ENCODE measurements at places on chromosomes 7 and 10. TPM values are rescaled to one million over a fixed set of nuclear protein-coding genes. Genes with fewer than 3 reads are reported as not detected.

GRCh38 chr10:67884313-67884841 is at the start of gene SIRT1:
Gene SIRT1, plus strand, starts transcription at chr10:67884656. Its CDS starts 66 bp downstream, at chr10:67884722.
- H3K36me3 ChIP-seq, result peaks cover 29% of the 10 kb centered on the region
- DNase-seq, result peak; percentile 98
- H3K4me3 ChIP-seq, result peak within 1 kb of the TSS; percentile 77
- peaks cover 36% of the 10 kb centered on the region for H3K4me1 ChIP-seq
- H3K27ac ChIP-seq, result peak within 1 kb of the TSS; percentile 90
- H3K27me3 ChIP-seq, result no peaks in the 10 kb centered on the region

DNA sequence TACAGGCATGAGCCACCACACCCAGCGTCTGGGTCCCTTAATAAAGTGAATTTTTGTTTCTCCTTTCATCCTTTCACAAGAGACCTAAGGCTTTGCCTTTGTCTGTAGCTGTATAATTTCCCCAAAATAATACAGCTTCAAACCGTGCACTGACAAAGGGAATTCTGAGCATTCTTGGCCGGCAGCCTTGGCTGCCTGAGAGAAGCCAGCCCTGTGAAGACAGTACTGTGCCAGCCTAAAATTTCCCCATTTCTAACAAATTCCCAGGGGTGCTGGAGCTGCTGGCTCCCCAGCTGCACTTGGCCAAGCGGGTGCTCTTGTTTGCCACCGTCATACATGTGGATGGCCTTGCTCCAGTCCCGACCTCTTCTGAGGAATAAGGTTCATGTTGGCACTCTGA is 106.2 kb downstream of the ZMYND11 start:
- no peak overlapping the region for H3K27ac ChIP-seq
- H3K4me1 ChIP-seq, result no peaks in the 10 kb centered on the region
- H3K27me3 ChIP-seq, result no peaks in the 10 kb centered on the region
- H3K4me3 ChIP-seq, result no peak overlapping the region

- peaks cover 44% of the 10 kb centered on the region for H3K27me3 ChIP-seq
- DNase-seq, result no peak
- peak overlapping the region; percentile 77 for H3K27ac ChIP-seq
Measured at GRCh38 chr10:102410429-102411073, 8.0 kb downstream of the PSD start.

DNA sequence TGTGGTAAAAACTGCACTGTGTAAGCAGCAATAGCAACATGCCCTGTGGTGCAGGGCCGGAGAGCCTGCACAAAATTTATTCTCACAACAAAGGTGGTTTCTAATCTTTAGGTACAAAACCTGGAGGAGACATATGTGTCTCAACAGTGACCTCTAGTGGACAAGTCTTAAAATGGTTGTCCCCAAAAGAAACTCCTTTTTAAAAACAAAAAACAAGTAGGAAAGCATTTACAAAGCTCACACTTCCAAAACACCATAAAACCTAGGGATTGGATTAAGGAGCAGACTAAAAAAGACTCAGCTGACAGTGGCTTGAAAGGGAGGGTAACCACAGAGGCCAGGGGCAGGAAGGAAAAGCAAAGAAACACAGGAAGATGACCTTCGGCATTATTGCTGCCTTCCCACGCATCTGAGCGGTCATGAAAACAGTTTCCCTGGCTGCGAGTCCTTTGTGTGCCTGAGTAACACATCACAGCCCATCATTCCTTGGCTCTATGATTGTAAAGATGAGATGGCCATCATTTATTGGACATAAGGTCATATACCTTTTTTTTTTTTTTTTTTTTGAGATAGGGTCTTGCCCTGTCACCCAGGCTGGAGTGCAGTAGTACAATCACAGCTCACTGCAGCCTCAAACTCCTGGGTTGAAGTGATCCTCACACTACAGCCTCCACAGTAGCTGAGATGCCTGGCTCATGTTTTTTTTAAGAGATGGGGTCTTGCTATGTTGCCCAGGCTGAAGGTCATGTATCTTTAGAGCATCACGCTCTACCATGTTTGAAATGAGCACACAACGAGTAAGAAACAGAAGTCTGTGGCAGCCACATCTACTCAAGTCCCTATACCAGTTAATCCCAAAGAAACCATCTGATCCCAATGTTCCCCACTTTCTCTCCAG is 39.5 kb downstream of the RSU1 start:
- H3K27ac ChIP-seq, result no peak overlapping the region
- no peaks in the 10 kb centered on the region for H3K27me3 ChIP-seq
- H3K36me3 ChIP-seq, result no peaks in the 10 kb centered on the region

DNA sequence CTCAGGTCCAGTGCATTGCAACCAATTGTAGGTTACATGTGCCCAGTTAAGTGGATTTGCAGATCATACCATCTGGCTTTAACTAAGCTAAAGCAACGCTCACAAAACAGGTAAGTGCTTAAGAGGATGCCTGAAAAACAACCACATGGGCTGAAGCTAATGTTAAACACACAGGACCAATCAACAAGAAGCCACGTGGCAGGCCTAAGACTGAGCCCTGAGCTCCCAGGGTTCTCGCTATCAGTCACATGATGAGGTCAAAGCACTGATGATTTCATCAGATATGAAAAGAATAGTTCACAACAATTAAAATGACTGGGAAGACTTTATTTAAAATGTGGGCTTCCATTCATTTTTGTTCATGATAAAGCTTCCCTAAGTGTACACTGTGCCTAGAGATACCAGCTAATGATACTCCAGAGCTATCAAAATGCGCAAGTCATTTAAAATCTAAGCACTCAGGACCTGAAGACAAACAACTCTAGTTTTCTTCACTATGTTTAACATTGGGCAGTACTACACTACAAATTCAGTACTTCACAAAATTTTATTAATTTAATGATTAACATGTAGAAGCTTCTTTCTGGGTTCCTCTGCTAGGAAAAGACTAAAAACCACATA is 90.6 kb downstream of the PIP4K2A start:
- H3K36me3 ChIP-seq, result no peaks in the 10 kb centered on the region
- DNase-seq, result no peak
- H3K4me3 ChIP-seq, result no peak overlapping the region
- H3K27me3 ChIP-seq, result no peaks in the 10 kb centered on the region
- H3K27ac ChIP-seq, result no peak overlapping the region

DNA sequence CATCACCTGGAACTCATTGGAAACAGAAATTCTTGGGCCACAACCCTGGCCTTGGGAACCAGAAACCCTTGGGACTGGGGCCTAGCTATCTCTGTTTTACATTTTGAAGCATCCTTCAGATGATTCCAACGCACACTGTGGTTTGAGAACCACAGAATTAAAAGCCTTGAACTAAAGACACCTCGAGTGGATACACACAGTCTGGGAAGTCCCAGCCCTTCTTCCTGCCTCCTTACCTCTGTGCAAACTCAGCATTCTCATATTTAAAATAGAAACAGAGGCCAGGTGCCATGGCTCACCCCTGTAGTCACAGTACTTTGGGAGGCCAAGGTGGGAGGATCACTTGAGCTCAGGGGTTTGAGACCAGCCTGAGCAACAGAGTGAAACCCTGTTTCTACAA is 12.9 kb downstream of the NPFFR1 start:
- no peaks in the 10 kb centered on the region for H3K4me1 ChIP-seq
- no peaks in the 10 kb centered on the region for H3K27me3 ChIP-seq
- no peak overlapping the region for H3K27ac ChIP-seq
- H3K36me3 ChIP-seq, result no peaks in the 10 kb centered on the region

DNA sequence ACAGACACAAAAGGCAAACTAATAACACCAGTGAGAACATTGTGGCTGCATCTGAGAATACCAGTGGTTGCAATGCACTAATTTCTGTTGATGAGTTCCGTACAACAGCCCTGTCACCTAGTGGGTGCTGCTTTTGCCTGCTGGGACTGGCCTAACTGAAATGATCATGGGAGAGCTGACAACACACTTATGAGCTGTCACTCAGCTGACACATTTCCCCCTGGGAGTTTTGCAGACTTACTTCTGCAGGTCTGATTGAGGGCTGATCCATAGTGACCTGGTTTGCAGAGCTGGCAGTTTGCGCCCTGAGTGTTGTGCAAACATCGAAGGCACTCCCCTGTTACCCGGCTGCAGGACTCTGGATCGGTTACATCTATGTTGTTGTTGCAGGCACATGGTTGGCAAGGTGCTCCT is 60.6 kb upstream of the LAMB1 start:
- no peak for DNase-seq
- no peaks in the 10 kb centered on the region for H3K27me3 ChIP-seq
- no peaks in the 10 kb centered on the region for H3K36me3 ChIP-seq
- H3K4me3 ChIP-seq, result no peak overlapping the region

- no peaks in the 10 kb centered on the region for H3K27me3 ChIP-seq
- H3K4me1 ChIP-seq, result peaks cover 20% of the 10 kb centered on the region
- H3K4me3 ChIP-seq, result peak overlapping the region; percentile 86
- peak overlapping the region; percentile 70 for H3K27ac ChIP-seq
Measured at GRCh38 chr10:14837003-14837756, 657 bp downstream of the CDNF start.

- no peak overlapping the region for H3K4me3 ChIP-seq
- no peaks in the 10 kb centered on the region for H3K4me1 ChIP-seq
- H3K36me3 ChIP-seq, result no peaks in the 10 kb centered on the region
- no peak overlapping the region for H3K27ac ChIP-seq
- peaks cover 11% of the 10 kb centered on the region for H3K27me3 ChIP-seq
Measured at GRCh38 chr10:30683496-30683895, 53.9 kb upstream of the LYZL2 start.

GRCh38 chr7:158240801-158241200 is 346.8 kb downstream of the PTPRN2 start:
- no peaks in the 10 kb centered on the region for H3K4me1 ChIP-seq
- no peak overlapping the region for H3K27ac ChIP-seq
- no peak overlapping the region for H3K4me3 ChIP-seq
- H3K27me3 ChIP-seq, result no peaks in the 10 kb centered on the region

- H3K36me3 ChIP-seq, result no peaks in the 10 kb centered on the region
- no peak for DNase-seq
- no peak overlapping the region for H3K27ac ChIP-seq
- no peaks in the 10 kb centered on the region for H3K4me1 ChIP-seq
Measured at GRCh38 chr10:78494179-78494578, 460.5 kb downstream of the RPS24 start.

- H3K27ac ChIP-seq, result no peak overlapping the region
- no peaks in the 10 kb centered on the region for H3K36me3 ChIP-seq
- peaks cover 6% of the 10 kb centered on the region for H3K4me1 ChIP-seq
Measured at GRCh38 chr7:157009170-157009777, 1.2 kb downstream of the MNX1 start.

DNA sequence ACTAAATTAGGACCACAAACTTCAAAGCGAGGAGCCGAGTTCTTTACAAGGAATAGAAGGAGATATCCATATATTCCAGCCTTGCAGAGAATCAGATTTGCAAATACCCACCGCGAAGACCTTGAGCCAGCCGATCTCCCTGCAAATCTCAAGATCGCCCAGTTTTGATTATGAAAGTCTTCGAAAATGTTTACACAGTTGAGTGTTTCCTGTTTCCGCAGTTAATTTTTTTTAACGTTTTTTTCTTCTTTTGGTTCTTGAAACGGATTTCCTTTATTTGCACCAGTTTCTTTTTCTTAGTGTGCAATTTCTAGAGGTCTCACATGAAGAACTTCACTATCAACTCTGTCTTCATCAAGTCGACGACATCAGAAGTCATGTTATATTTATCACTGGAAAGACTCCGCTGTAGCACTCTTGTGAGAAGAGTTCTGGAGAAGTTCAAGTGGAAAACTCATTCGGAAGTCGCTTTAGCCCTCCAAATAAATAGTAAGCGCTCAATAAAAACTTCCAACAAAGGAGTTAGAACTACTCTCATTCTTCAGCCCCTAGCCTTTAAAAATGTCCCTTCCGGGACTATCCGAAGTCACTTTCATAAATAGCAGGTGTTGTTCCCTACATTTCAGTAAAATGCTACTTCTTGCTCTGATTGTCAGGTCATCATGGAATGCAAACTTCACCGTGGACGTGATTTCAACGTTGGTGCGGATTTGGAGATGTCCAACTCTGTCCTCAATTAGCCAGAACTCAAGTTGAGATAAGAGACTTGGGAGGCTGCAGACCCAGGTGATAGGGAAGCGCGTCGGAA is 11.9 kb upstream of the SPAG6 start:
- H3K27ac ChIP-seq, result no peak overlapping the region
- H3K4me1 ChIP-seq, result peaks cover 25% of the 10 kb centered on the region
- no peak overlapping the region for H3K4me3 ChIP-seq
- no peak for DNase-seq
- H3K36me3 ChIP-seq, result no peaks in the 10 kb centered on the region
- H3K27me3 ChIP-seq, result peaks cover 30% of the 10 kb centered on the region

GRCh38 chr10:45463244-45464116 is 89.5 kb downstream of the ALOX5 start:
- no peak for DNase-seq
- no peak overlapping the region for H3K4me3 ChIP-seq
- H3K4me1 ChIP-seq, result peaks cover 24% of the 10 kb centered on the region
- H3K36me3 ChIP-seq, result peaks cover 19% of the 10 kb centered on the region
- H3K27ac ChIP-seq, result no peak overlapping the region

SLC39A12 gene
- 0.27 TPM for total RNA-seq

DNA sequence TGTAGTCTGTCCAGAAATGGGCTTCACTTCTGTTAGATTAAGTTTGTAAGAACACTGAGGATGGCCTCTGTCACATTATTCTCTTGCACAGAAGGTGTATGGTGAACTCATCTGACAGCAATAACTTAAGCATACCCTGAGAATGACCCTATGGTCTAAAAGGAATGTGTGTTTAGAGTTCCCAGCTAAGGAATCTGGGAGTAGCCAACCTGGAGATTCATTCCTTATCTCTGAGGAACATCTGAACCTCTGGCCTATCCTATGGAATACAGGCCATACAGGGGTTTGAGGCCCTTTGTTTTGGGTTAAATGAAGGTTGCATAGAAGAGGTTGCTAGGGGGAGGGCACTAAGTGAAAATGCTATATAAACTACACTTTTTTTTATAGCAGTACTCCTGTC is 41.4 kb downstream of the LAMB4 start:
- no peaks in the 10 kb centered on the region for H3K4me1 ChIP-seq
- no peaks in the 10 kb centered on the region for H3K36me3 ChIP-seq
- no peak for DNase-seq
- no peaks in the 10 kb centered on the region for H3K27me3 ChIP-seq

GRCh38 chr10:88851706-88852105 is at the start of gene ANKRD22:
Gene ANKRD22, minus strand, starts transcription at chr10:88851844. Its CDS starts 237 bp downstream, at chr10:88851607.
- DNase-seq, result peak; percentile 33
- H3K27me3 ChIP-seq, result no peaks in the 10 kb centered on the region
- no peak within 1 kb of the TSS for H3K4me3 ChIP-seq
- H3K4me1 ChIP-seq, result peaks cover 8% of the 10 kb centered on the region
- H3K36me3 ChIP-seq, result no peaks in the 10 kb centered on the region
- no peak within 1 kb of the TSS for H3K27ac ChIP-seq

DNA sequence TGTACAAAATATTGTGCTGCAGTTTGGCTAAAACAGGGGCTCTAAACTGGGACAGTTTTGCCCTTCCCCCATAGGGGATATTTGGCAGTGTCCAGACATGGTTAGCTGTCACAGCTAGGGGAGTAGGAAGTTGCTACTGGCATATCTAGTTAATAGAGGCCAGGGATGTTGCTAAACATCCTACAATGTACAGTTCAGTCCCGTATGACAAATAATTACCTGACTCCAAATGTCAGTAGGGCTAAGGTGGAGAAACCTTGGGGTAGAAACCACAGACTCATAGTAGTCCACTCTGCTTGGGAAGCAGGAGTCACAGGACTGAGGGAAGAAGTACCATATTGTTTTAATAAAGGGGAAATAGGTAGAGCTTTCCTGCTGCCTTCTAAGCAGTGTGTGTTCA is 39.8 kb downstream of the WBP1L start:
- no peak overlapping the region for H3K4me3 ChIP-seq
- no peaks in the 10 kb centered on the region for H3K27me3 ChIP-seq
- H3K4me1 ChIP-seq, result peaks cover 71% of the 10 kb centered on the region
- H3K27ac ChIP-seq, result peak overlapping the region; percentile 96
- no peaks in the 10 kb centered on the region for H3K36me3 ChIP-seq
- DNase-seq, result no peak
